ENCODE measurements at places on chromosomes 7 and 10.

DNA sequence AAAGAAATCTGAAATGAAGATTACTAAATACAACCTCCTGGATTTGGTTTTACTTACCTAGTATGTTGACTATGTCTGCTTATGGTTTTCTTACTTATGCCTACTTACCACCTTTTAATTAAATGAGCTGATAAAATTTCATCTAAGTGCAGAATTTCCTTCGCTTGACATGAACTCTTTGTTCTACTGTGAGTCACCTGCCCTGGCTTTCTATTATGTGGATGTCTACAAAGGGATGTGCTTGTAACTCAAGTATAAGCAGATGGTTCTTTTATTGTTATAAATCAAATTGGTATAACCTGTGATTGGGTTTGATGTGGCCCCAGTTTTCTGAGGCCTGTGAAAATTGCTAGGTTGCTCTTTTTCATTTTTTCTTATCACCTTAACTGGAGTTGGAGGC is 389.1 kb upstream of the ANKRD30A start:
- no peak for DNase-seq

DNA sequence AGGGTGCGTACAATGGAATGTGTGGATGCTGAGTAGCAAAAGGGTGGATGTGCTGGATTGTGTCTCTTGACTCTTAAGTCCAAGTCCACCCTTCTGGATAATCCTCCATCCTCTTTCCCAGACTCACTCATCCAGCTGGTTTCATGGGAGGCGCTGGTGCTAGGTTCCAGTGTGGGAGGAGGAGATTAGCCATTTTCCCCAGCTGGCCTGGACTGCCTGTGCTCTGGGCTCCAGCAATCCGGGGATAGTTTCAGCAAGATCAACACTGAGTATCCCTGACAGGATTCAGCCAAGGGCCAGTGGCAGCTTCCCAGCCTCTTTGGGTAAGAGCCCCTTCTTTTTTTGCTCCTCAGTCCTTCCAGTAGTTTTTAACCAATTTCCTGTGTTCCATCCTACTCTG is 21.6 kb upstream of the TRIL start:
- DNase-seq, result no peak

DNA sequence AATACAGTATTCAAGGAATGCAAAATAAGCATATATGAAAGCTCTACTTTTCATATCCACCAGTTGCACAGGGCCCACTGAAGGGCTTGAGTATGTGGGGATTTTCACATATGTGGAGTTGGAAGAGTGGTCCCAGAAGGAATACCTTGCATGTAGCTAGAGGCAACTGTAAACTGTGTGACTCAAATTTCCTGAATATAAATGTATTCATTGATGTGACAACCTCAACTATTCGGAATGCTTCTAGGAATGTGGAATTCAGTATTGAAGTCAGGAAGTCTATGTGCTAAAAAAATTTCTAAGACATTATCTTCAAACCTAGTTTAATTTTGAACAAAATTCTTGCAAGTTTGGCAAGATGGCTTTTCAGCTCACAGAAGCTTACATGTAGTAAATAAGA is 695.5 kb upstream of the SEMA3D start:
- no peak for DNase-seq

GRCh38 chr10:126840576-126841135 is 64.6 kb upstream of the DOCK1 start:
- no peak for DNase-seq

GRCh38 chr7:144470078-144470477 is 66.6 kb upstream of the NOBOX start:
- DNase-seq, result no peak

- DNase-seq, result no peak
Observed at GRCh38 chr10:133559216-133559615, 6.2 kb downstream of the SYCE1 start.

- no peak for DNase-seq
Observed at GRCh38 chr10:132227851-132228390, 41.2 kb downstream of the DPYSL4 start.

DNA sequence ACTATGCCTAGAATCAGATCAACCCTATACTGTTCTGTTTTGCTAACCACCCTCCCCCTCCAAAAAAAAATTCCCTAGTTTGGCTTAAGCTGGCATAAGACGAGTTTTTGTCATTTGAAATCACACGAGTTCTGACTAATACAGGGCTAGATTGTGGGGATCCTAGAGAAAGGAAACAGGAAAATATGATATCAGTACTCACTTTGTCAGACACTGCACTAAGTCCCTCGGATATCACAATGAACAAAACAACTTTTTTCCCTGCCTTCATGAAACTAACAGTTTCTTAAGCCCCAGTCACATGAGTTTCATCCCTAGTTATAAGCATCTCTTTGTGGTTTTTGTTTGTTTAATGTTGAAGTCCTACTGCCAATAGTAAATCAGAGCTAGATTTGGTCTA is 118.5 kb downstream of the ITGB8 start:
- no peak for DNase-seq

- no peak for DNase-seq
Observed at GRCh38 chr10:119665901-119666708, 14.9 kb downstream of the BAG3 start.

GRCh38 chr7:27171637-27172314 is 2.3 kb downstream of the HOXA10 start:
- no peak for DNase-seq

DNA sequence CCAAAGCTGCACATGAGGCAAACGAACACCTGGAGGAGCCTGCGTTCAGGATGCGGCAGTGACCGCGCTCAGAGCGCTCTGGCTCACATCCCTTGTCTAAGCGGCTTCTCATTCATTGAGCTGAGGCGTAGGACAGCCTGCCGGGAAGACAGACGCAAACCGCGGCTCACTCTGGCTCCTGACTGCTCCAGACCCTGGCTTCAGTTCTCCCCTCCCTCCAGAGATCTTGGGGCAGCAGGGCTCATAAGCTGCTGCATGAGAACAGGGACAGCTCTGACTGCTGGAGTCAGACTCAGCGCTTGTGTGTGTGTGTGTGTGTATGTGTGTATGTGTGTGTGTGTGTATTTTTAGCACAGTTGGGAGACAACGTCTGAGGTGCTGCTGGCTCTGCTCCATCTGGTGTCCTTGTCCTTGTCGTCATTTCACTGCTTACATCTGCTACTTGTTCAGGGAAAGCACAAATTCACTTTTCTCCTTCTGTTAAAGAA is 15.8 kb upstream of the LYZL2 start:
- DNase-seq, result no peak

- no peak for DNase-seq
Observed at GRCh38 chr10:12430406-12430982, 81.1 kb downstream of the CAMK1D start.

DNA sequence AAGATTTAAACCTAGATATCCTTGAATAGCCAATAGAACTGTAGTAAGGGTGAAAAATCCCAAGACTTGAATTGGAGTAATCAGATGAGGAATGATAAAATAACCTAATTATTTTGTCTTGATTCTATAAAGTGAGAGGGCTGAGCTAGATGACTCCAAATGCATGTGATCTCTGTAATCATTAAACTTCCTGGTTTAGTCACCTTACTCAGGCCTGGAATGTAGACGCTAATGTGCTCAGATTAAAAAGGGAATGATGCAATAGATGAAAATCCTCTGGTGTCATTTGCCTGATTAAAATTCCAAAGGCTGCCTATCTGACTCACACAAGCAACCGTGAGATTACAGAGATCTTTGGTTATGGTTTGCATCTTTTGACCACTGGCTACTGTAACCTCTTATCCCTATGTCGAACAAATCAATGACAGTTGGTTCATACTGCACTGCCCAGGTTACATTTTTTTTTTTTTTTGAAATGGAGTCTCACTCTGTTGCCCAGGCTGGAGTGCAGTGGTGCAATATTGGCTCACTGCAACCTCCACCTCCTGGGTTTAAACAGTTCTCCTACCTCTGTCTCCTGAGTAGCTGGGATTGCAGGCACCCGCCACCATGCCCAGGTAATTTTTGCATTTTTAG is 2.9 kb upstream of the HKDC1 start:
- no peak for DNase-seq

DNA sequence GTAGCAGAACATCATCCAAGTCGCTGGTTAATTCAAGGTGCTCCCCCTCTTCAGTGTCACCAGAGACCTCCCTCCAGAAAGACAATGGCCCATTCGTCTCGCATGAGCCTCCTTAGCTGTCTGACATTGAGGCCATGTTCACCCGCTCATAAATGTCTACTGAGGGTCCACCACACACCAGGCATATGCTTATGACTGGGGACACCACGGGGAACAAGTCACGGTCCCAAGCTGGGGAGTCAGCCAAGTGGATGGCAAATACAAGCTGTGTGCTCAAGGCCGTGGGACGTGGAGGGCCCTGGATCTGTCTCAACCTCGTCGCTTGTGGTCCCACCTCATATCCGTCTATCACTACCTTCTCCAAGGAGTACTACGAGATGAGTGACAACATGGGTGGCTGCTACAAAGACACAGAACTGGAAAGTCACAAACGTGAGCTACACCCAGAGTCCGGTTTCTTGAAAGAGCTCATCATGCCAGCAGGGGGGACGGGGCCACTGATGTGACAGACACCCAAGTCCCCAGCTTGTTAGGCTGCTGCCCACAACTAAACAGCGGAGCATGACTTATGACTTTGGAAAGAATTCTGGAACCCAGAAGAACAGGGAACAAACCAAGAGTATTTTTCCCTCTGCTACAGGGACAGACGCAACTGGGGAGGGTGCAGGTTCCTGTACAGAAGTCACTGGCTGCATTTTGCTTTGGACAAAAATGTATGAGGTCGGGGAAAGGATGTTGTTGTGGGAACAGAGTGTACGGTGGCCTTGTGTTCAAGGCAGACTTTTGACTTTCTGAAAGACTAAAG is 189.6 kb downstream of the COBL start:
- no peak for DNase-seq

- no peak for DNase-seq
Observed at GRCh38 chr10:3654496-3654895, 130.5 kb downstream of the KLF6 start.

GRCh38 chr7:138355254-138355653 is 104.8 kb upstream of the TRIM24 start:
- no peak for DNase-seq

DNA sequence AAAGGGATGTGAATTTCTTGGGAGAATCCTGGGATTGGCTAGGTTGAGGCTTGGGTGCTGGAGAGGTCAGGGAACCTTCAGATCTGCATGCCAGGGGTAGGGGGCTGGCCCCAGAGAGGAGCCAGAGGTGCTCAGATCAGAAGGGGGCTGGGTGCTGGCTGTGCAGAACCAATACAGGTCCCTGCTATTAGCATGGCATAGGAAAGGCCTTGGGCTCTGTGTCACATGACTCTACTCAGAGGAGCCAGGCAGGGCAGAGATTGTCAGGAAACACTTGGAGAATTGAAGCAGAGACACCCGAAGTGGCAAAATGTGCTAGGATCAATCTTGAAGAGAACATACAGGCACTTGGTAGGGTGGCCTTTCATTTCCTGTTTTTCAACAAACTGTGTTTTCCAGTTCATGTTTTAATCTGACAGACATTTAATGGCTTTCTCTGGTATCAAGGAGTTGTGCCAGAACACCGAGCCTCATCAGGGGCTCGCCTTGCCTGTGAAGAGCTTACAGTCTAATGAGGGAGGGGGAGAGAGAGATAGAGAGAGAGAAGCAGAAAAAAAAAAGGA is 498.9 kb downstream of the RPS24 start:
- no peak for DNase-seq

- DNase-seq, result no peak
Observed at GRCh38 chr10:62001898-62002297, 100.4 kb downstream of the ARID5B start.

DNA sequence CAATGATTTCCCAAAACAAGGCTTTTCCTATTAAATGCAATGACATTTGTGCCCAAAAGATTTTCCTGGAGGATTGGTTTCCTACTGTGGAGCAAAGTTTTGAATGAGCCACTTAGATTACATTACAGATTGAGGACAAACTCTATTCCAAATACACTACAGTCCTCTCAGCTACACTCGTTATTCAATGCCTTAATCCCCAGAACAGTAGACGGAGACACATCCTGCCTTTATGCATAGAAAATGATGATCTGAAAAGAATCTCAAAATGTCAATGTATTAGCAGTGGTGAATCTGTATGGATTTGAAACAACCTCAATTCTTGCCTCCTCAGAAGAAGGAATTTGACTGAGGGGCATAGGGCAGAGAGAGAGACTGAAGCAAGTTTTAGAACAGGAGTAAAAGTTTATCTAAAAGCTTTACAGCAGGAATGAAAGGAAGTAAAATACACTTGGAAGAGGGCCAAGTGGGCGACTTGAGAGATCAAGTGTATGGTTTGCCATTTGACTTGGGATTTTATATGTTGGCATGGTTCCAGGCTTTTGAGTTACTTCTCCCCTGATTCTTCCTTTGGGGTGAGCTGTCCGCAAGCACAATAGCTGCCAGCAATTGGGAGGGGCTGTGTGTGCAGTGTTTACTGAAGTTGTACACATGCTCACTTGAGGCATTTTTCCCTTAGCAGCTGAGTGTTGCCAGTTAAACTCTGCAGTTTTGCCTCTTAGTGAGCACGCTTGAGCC is 891.9 kb upstream of the MBL2 start:
- DNase-seq, result no peak

- DNase-seq, result no peak
Observed at GRCh38 chr10:104472505-104472904, 118.9 kb downstream of the CFAP58 start.

GRCh38 chr10:127735723-127736221 is 1.2 kb upstream of the FOXI2 start:
- DNase-seq, result no peak

- no peak for DNase-seq
Observed at GRCh38 chr7:70307544-70308106, 709.4 kb downstream of the AUTS2 start.

DNA sequence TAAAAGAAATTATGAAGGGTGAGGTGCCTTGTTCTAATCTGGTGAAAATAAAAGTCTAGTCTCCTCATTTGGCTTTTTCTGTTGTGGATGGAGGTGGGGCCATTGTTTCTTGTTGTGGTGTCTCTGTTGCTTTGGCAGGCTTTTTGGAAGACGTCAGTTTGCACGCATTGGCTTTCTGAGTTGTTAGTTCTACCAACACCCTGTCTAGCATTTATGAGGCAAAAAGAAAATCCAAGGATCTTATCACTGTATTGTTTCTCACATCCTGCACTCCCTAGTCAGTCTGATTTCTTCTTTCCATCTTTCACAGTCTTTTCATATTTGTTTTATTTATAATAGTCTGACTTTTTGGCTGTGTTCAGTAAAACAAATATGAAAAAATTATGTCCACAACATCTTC is 898.3 kb downstream of the REEP3 start:
- DNase-seq, result no peak

DNA sequence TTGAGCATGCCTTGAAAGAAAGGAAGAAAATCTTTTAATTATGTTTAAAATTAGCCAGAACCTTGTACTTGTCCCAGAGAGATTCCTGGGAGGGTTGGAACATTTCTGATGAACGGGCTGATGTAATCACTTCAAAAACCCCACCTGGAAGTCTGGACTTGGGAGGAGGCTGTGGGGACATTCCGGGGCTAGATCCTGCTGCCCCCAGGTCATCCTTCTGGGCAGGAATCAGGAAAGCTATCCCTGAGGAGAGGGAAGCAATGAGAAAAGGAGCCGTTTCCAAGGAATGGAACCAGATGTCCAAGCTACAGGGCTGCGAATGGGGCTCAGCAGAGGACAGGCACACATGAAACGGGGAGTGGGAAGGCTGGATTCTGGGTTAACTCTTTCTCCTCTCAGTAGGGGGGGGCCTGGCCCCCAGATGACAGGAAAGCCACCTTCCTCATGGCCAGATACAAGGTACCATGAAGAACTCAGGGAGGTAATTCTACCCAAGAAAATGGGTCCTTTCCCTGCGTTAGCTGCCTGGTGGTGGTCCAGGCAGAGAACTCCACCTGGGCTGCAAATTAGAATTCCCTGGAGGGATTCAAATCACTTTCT is 280.1 kb downstream of the TCF7L2 start:
- no peak for DNase-seq

GRCh38 chr10:44035474-44036197 is 349.3 kb downstream of the CXCL12 start:
- DNase-seq, result no peak

GRCh38 chr10:110456046-110456445 is 41.7 kb upstream of the DUSP5 start:
- no peak for DNase-seq
